ENCODE measurements at places on chromosomes 4 and X.

DNA sequence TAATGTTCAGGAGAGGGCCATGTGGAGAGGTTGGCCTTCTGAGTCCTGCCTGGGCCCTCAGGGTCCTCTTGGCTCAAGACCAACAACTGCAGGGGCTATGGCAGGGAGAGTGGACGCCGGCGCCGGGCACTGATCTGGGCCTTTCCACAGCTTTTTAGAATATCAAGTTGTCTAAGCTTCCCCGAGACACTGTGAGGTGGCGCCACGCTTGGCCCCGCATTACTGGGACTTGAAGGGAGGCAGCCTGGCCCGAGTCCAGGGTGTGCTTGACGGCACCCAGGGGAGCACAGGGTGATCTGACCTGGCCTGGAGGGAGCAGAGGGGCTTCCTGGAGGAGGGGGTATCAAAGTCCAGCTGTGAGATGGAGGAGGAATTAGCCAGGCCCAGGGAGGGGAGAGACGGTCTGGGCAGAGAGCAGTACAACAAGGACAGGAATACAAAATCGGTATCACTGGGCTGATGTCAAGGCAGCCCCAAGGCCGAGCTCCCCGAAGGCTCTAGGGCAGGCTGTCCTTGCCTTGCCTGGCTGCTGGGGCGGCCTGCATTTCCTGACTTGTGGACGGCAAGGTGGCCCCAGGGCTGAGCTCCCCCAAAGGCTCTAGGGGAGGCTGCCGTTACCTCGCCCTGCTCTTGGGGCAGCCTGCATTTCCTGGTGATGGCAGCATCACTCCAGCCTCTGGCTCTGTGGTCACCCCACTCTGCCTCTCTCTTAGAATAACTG lies 28.1 kb downstream of the ABLIM2 start:
- DNase-seq = no peak

DNA sequence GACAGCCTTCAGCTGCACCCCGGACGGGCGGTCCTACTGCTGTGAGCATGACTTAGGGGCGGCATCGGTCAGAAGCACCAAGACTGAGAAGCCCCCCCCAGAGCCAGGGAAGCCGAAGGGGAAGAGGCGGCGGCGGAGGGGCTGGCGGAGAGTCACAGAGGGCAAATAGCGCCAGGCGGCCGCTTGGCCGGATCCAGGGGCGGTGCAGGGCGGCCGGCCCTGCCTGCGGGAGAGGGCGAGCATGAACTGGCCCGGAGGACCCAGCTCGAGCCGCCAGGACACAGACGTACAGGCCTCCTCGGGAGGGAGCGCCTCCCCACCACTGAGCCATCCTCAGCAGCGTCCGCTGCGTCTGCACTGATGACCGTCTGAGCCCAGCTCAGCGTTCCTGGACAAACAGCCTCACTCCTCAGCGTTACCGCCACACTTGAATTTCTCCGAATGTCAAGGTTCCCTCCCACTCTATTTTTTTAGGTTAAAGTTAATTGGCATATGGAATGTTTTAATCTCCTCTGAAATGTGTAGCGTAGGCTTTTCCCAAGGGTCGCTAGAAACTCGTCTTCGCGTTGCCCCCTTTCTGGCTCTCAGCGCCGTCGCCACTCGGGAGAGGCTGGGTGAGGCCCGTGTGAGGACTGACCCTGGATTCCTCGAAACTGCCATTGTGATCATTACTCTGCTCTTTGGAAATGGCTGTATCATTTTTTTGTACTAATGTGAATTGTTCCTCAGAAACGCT lies 29.9 kb downstream of the NELFA start:
- no peak for DNase-seq

DNA sequence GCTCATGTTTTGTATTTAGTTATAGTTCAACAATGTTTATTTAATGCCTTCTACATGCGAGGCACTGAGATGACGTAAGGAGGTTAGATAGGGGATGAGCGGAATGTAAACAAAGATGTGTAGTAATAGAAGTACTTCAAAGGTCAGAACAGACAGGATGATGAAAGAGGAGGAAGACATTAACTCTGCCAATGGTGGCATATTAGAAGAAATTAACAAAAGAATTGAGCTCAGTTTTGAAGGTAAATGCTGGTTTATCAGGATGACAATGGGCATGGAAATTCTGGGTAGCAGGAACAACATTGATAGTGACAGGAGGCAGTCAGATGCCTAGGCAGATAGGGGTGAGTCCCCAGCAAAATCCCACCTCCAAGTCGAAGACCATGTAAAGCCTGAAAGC lies 62.3 kb upstream of the PGRMC2 start:
- DNase-seq = no peak

DNA sequence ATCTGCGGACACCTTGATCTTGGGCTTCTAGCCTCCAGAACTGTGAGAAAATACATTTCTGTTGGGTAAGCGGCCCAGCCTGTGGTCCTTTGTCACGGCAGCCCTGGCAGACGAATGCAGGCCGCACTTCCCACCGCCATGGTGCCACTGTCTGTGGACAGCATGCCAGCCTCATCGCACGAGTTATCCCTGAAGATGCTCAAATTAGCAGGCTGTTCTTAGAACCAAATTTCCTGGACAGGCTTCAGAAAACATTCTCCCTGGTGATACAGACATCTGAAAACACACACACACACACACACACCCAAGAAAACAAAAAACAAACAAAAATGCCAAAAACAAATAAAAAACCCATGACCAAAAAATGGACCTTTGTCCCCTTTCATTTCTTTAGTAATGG lies 343.5 kb upstream of the GATB start:
- DNase-seq = no peak

DNA sequence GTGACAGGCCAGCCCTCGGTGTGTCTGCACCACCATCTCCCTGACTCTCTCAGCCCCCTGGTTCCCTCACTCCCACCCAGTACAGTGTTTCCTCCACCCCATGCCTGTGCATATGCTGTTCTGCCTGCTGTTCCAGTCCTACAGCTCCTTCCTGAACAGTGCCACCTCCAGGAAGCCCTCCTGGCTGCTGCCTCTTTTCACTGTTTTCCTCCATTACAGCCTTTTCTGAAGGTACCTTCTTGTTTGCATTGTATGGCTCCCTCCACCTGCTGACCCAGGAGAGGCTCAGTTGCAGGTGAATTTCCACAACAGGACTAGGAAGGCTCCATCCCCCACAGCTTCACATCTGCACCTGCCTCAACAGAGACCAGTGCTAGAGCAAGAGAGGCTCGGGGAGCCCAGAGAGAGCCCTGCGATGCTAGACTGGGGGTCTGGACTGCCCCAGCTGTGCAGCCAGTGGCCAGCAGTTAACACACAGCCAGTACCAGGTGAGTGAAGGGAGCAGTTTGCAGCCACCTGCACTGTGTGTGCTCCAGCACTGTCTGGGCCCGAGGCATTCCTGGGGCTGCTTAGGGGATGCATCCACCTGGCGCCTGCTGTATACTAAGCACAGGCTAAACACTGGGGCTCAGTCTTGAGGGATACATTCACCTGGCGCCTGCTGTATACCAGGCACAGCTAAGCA lies 92.0 kb downstream of the ADRA2C start:
- DNase-seq = no peak

- no peak for DNase-seq
These were observed 49.6 kb downstream of the DKK2 start for GRCh38 chr4:106986486-106986885.

DNA sequence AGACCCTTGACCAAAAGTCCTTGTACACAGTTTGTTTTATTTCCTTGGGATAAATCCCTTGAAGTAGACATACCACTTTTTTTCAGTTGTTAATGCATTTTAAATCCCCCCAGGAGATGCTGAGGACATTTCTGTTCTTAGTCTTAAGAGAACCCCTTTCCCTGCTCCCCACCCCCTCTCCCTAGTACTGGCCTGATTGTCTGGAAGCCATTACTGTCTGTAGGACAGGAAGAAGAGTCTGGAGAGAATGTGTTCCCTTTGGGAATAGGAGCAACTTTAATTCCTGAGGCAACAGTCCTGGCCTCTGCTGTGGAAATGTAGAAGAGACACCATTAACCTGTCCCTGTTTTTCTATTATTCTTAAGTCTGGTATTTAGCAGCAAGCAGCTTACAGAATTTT lies 52.3 kb upstream of the TMEM131L start:
- no peak for DNase-seq

- no peak for DNase-seq
These were observed 20.5 kb downstream of the NKX3-2 start for GRCh38 chr4:13523591-13524503.

DNA sequence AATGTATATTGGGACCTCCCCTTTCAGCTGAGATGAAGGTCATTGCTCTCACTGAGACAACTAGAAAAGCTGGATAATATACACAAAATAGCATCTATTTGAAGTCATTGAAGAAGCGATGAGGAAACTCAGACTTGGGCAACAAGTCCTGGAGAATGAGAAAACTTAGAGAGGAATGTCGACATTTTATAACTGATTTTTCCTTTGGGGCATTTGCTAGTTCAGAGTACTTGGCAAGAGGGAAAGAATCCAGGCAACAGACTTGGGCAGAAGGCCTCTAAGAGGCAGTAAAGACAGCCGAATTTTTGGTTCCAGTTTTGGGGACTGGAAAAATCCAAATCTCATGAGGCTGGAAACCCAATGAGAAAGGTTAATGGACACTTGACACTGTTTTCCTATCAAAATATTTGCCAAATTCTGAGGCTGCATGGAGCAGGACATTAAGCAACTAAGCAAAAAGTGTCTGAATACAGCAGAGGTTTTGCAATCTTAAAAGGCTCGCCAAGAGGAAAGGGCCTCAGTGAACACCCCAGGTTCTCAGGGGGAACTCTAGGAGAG lies 21.0 kb upstream of the ANXA5 start:
- DNase-seq = no peak

- DNase-seq = no peak
These were observed 29.2 kb downstream of the NSG1 start for GRCh38 chr4:4415806-4416805.

DNA sequence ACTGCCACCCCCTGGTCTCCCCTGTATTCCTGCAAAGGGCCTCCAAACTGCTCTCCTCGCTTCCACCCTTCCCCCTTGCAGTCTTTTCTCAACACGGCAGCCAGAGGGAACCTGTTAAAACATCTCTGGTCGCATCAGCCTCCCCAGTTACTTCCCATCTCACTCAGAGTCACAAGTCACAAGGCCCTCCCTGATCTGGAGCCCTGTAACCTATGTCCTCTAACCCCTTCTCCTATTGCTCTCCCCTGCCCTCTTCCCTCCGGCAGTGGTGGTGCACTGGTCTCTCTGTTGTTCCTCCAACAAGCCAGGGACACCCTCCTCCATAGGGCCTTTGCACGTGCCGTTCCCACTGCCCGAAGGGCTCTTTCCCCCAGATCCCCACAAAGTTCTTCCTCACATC lies 73.2 kb downstream of the SH3KBP1 start:
- DNase-seq = no peak

- no peak for DNase-seq
These were observed 84.6 kb upstream of the GPR34 start for GRCh38 chrX:41604177-41604576.

- DNase-seq = no peak
These were observed 27.5 kb downstream of the HEPH start for GRCh38 chrX:66191563-66191962.

GRCh38 chrX:45592101-45592500 lies 391.4 kb upstream of the DIPK2B start:
- DNase-seq = no peak

- DNase-seq = no peak
These were observed 36.0 kb downstream of the FUNDC1 start for GRCh38 chrX:44506678-44507077.

DNA sequence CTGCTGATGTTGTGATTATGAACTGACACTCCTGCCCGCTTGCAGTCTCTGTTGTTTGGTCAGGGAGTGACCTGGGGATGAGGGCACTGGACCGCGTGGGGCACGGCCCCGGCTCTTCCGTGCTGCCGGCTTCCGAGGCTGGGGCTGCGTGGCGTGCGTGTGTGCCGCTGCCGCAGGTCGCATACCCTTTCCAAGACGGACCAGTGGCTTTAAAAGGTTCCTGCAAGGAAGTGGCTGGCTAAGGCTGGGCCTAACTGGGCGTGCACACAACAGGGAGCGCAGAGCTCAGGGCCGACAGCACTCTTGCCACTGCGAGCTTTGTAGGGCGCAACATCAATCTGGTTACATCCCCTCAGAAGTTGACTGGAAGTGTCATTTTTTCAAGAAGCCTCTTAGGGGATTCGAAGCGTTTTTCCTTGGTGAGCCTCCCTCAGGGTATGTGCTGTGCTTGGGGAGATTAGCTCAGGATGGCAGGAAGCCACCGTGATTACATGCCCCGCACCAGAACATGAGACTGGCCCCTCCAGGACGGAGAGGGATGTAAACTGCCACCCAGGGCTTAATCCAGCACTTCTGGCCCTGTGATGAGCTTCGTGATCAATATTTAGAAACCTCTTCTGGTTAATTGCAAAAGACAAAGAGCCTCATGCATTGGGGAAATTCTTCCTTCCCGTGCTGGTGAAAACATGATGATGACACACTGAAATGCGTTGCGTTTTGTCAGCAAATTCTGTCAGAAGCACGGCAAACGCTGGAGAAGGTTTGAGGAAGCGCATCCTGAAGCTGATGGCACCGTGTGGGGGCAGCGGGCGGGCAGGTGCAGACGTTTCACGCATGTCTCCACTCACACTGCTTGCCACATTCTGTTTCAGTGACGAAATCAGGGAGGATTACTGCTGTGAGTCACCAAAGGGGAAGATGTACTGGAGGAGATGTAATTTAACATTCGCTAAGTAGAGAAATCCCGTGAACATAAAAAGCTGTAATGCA lies 11.1 kb downstream of the MAEA start:
- DNase-seq = no peak

GRCh38 chr4:185011408-185011807 lies 6.9 kb upstream of the HELT start:
- no peak for DNase-seq

DNA sequence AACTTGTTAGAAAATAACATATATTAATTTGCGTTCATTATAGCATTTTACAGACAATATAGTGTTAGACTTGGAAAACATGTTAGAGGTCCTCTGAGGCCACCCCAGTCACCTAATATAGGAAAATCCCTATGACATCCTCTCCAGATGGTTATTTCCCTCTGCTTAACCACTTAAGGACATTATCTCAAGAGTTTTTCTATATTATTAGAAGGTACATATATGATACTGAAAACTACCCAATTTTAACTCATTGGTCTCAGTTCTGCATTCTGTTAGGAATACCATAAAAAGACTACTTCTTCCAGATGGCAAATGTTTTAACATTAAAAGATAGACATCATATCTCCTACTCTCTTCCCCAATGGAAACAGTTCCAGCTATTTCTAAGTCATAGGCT lies 21.4 kb downstream of the PTPN13 start:
- no peak for DNase-seq

- no peak for DNase-seq
These were observed 363.4 kb upstream of the BOD1L1 start for GRCh38 chr4:13990596-13991589.
